ENCODE measurements at places on chromosomes 6 and 20.

- DNase-seq = no peak
These were observed 111.3 kb upstream of the PRSS16 start for GRCh38 chr6:27136077-27136644.

- DNase-seq = peak; percentile 74
These were observed 651 bp upstream of the BLTP3A start for GRCh38 chr6:34791164-34791700.

- DNase-seq = peak; percentile 33
These were observed 734 bp downstream of the TPBG start for GRCh38 chr6:82364087-82365015.

GRCh38 chr6:106579281-106579680, 50.0 kb downstream of the RTN4IP1 start:
- no peak for DNase-seq

GRCh38 chr6:34745277-34746103, 11.8 kb upstream of the SNRPC start:
- DNase-seq = no peak

- DNase-seq = no peak
These were observed 21.1 kb downstream of the ELOVL2 start for GRCh38 chr6:11023032-11023431.

GRCh38 chr6:53795340-53795701, 516 bp downstream of the LRRC1 start:
- DNase-seq = peak; percentile 22

DNA sequence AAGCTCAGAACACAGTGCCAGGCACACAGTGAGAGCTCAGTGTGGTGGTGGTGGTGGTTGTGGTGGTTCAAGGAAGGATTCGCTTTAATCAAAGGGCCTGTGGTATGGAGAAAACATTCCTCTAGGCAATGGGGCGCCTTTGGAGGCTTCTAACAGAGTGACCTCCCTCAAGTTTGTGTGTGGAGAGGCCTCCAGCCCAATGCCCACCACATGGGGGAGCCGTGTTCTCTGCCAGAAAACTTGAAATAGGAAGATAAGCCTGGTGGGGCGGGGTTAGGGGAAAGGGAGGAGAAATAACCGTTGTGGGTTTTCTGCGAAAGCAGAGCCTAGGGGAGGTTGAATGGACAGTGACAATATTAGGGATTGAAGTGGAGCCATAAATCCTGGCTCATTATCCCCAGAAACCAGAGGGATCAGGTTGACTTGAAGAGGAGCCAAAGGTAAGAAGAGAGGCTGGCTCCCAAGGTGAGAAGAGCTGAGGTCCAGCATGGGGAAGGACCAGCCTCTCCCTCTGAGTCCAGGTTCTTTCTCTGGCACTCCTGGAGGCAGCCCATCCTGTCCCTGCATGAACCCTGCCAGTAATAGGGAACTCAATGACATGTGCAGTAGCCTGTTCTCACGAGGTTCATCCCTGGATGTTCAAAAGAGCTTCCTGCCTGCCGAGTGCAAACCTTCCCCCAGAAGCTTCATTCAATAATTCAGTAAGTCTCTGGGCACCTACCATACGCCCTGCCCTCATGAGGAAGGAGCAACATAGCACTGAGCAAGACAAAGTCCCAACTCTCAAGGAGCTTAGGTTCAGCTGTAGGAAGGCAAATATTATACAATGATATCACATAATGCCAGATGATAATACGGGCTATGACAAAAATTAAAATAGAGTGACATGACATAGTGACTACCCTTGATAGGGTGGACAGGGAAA, 51.4 kb downstream of the TGM2 start:
- DNase-seq = no peak

GRCh38 chr20:3622406-3622805, 40.8 kb downstream of the GFRA4 start:
- DNase-seq = no peak

DNA sequence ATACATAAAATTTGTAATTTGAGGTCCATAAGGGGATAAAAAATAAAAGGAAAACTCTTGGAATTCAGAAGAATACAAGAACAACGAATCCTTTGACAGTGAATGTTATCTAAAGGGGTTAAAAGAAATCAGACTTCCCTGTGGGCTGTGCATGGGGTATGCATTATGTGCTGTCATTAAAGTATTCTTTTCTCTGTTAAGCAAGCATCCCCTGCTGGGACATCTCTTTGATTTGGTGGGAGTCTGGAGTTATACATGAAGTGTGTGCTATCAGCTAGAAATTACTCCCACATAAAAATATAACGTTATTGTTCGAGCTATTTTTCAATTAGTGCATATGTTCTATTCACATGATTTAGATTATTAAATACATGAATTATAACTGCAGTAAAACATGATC, 195.2 kb downstream of the CENPW start:
- no peak for DNase-seq

GRCh38 chr6:2589171-2589661, 161.5 kb downstream of the MYLK4 start:
- no peak for DNase-seq

- no peak for DNase-seq
These were observed 4.4 kb downstream of the HMGCLL1 start for GRCh38 chr6:55574556-55574955.

DNA sequence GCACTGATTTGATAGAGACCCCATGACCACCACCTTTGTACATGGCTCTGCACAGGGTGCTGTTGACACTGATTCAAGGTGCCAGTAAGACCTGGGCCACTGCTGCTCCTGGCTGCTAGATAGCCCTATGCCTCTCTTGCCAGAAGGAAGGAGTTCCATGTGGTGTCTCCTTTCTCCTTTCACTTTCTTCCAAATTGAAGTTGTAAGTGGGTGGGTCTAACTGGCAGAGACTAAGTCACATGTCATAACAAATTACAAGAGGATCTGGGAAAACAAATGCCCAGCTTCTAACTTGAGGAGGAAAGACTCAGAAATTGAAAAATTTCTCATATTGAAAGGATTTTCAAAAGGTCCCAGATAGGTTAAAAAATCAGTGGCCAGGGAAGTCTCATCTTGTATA, 116.8 kb downstream of the TFAP2B start:
- no peak for DNase-seq

GRCh38 chr6:38179794-38180430, 360.4 kb downstream of the ZFAND3 start:
- DNase-seq = no peak

GRCh38 chr6:3711776-3712175, 39.7 kb downstream of the PXDC1 start:
- DNase-seq = no peak

DNA sequence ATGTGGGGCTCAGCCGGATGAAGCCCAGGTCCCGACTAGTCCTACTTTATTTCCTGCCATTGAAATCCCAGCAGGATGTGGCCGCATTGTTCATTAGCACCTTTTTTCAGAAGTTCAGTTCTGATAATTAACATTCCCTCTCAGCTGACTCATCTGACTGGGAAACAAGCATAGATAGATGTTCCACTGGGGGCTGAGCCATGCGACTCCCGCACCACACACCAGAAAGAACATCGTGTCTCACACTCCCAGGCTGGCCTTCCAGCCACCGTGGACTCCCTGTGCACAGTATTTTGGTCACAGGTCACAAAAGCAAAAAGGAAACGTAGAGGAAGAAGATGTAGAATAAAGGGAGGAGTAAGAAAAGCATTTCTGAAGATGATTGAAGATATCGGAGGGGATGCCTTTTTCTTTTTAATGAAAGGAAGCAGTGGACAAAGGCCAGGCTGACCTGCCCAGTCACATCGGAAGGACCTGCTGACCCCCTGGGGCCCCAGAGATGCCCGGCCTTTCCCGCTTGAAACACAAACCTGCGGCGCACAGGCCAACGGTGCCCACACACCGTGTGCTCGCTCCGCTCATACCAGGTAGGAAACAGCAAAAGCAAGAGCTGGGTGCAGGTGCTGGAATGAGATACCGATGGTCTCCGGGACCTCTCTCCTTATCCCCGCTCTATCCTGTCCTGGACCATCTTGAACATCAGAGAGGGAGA, 11.8 kb downstream of the RPS6KA2 start:
- DNase-seq = no peak

DNA sequence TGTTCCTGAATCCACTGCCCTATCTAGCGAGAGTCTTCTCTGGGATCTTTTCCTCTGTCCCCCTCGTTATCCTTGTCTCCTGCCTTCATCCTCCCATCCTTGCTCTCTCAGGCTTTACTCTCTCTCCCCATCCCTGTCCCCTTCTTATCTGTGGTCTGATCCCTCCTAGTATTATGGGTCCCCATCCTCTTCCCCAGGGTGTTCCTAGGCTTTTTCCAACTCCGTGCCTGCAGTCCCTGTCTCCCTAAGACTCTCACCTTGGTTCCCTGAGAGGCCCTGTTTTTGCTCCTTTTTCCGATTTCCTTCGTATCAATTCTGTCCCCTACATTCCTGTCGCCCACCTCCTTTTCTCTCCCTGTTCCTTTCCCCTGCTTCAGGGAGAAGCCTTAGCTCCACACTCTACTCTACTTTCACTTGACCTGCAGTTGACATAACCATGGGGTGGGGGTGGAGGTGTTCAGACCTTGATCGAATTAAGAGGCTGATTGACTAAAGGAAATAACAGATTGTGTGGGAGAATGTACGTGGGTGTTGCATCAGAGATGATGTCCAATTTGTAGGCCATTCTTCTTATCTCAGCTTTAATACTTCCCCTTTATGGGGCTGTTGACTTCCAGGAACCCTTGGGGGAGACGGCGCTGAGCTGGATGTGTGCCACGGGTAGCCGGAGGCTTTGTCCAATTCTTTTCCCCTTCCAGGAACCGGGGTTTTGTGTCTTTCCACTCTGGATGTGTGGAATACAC, 905 bp downstream of the PPARD start:
- peak; percentile 35 for DNase-seq

GRCh38 chr6:32609731-32610640, 20.3 kb upstream of the HLA-DRB1 start:
- DNase-seq = peak; percentile 56

GRCh38 chr6:153024709-153025017, 22.2 kb upstream of the MTRF1L start:
- DNase-seq = no peak

DNA sequence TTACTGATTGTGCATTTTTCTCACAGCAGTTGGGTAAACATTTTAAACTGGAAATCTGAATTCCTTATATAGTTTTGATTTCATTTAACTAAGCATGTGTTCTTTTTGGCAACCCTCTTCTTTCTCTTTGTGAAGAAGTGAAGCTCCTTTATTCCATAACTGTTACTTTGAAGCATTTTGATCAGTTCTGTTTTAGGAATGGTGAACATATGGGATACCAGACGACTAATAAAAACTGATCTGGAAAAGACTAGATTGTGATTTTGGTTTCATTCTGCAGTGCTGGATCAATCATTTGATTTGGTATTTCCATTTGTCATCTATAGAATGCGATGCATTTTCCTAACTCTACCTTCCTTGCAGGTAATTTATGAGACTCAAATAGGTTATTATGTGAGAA, 9.8 kb downstream of the AFG1L start:
- DNase-seq = no peak

GRCh38 chr20:16321291-16321690, 252.0 kb downstream of the KIF16B start:
- no peak for DNase-seq

DNA sequence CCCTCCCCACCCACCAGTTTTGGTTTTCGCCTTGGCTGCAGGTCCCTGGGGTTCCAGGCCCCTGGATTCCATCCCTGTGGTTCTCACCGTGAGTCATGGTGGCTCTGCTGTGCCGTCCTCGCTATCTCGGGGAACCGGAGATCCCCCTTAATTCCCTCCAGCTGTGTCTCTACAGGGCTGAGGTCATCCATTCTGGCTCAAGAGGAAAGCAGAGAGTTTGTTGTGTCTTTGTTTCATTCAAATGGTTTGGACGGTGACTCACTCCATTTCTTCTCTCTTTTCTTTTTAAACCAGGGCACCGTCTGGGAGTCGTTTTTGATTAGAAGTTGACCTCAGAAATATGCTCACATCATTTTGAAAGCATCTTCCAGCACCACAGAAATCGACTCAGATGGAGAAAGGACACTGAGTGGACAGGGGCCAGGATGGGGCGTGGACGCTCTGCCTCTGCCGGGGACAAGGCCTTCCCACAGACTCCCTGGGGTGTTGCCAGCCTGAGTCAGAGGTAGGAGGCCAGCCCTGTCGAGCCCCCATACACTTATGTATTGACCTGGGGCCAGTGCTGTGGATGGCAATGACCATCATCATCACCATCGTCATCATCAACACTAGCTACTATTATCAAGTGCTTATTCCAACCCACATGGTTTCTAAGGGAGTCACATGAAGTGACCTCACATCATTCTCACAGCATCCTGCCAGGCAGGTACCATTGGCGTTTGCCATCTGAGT, 176.2 kb downstream of the NFATC2 start:
- DNase-seq = no peak

DNA sequence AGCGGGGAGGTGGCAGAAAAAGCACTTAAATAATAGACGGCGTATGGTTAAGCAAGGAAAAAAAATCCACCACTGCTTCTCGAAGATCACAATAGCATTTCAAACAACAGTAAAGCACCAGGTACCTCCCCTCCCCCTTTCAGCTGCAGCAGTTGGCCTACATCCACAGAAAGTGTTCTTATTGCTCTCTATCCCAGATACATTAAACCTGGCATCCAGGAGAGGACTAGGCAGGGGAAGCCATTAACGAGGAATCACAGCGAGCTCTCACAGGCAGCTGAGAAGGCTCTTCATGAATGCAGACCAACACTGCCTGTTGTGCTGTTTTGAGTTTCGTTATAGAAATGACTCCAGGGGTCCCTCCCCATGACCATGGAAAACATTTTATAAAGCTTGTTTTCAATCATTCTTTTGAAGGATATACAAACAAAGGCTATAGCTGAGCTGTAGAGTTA, 11.8 kb downstream of the FYN start:
- no peak for DNase-seq

- DNase-seq = no peak
These were observed 203.2 kb downstream of the ISM1 start for GRCh38 chr20:13424174-13424833.

GRCh38 chr20:62437496-62437895, 10.2 kb upstream of the RBBP8NL start:
- no peak for DNase-seq

DNA sequence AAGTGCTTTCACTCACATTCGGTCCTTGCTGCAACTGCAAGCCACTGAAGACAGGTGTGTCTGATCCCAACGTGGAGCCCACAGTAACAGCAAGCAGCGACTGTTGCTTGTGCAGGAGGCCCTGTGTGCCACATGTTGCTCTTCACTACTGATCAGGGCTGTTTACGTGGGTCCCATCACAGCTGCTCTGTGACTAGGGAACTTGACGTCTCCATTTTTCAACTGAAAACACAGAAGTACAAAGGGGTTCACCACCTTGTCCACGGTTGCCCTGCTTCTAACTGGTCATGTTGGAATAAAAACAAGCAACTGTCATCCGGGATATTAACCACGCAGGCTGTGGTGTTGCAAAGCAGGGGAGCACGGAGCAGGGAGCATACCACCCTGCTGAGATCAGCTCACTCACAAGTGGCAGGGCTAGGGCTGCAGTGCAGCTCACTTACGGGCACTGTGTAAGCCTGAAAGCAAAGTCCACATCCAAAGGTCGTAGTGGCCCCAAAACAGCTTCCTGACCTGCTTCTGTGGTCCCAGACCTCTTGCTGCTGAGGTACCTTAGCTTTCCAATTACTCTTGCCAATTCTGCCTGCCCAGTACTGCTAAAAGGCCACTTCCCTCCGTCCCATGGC, 105.8 kb upstream of the DUSP22 start:
- DNase-seq = no peak

- DNase-seq = no peak
These were observed 15.2 kb upstream of the LIN28B start for GRCh38 chr6:104941729-104942091.

- DNase-seq = no peak
These were observed 32.1 kb downstream of the METTL24 start for GRCh38 chr6:110326057-110326456.
